Activated naive CD4-positive, alpha-beta T cell treated with anti-CD3 and anti-CD28 coated beads for 36 hours (primary cell): ENCODE measurements at places on chromosomes 3 and 15. TPM values are rescaled to one million over a fixed set of nuclear protein-coding genes. Genes with fewer than 3 reads are reported as not detected.
A peak's percentile ranks its signal among the peaks of the same experiment; 100 is the strongest.

DNA sequence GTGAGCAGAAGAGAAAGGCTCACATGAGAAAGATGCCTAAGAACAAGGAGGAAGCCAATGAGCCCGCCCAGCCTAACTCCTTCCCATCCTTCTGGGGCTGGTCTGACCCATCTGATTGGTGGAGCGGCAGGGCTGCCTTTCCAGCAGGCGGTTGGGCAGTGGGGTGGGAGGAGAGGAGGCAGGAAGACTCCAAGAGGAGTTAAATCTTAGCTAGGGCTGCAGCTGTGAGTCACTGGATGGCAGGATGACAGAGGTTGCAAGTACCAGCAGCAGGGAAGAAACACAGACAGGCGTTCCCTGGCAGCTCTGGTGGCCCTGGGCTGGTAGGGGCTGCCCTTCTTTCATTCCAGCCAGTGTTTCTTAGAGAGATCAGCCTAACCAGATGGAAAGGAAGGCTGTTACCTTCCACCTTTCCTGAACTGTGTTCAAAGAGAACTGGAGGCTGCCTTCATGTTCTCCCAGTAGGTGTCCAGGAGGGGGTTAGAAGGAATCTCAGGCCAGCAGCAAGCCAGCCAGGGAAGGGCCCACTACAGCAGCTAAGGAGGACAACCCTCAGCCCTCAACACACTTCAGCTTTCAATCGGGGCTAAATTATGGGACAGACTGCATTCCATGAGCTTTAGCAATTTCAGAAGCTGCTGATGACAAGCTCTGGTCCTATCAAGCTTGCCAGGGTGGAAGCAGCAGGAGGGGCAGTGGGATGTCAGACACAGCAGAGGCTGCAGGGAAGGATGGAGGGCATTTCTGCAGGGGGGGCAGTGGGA, 50.3 kb downstream of the CHSY1 start:
- peaks cover 83% of the 10 kb centered on the region for H3K4me1 ChIP-seq
- H3K27ac ChIP-seq, result no peak overlapping the region
- H3K36me3 ChIP-seq, result peaks cover 3% of the 10 kb centered on the region
- no peaks in the 10 kb centered on the region for H3K27me3 ChIP-seq

CNTN4 gene
- not detected for total RNA-seq

GRCh38 chr3:126110431-126111125, 26.7 kb upstream of the SLC41A3 start:
- H3K36me3 ChIP-seq, result no peaks in the 10 kb centered on the region
- no peak for DNase-seq
- no peaks in the 10 kb centered on the region for H3K27me3 ChIP-seq
- no peak overlapping the region for H3K4me3 ChIP-seq
- H3K4me1 ChIP-seq, result no peaks in the 10 kb centered on the region

KLF13 gene
- total RNA-seq, result 115 TPM

DNA sequence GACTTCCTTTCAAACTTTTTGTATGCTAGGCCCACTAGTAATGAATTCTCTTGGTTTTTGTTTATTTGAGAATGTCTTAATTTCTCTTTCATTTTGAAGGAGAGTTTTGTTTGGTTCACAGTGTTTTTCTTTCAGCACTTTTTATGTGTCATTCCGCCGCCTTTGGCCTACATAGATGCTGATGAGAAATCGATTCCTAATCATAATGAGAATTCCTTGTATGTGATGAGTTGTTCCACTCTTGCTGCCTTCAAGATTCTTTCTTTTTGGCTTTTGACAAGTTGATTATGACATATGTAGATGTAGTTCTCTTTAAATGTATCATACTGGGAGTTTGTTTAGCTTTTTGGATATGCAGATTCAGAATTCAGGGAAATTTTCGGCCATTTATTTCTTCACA, 35.5 kb downstream of the CERS3 start:
- no peak for DNase-seq
- H3K4me3 ChIP-seq, result no peak overlapping the region
- H3K27me3 ChIP-seq, result no peaks in the 10 kb centered on the region
- no peaks in the 10 kb centered on the region for H3K36me3 ChIP-seq
- H3K27ac ChIP-seq, result no peak overlapping the region
- no peaks in the 10 kb centered on the region for H3K4me1 ChIP-seq

- H3K27me3 ChIP-seq, result peaks cover 16% of the 10 kb centered on the region
- H3K4me3 ChIP-seq, result no peak overlapping the region
- peaks cover 3% of the 10 kb centered on the region for H3K4me1 ChIP-seq
- no peak for DNase-seq
- no peaks in the 10 kb centered on the region for H3K36me3 ChIP-seq
These were observed 37.8 kb downstream of the MINDY4B start for GRCh38 chr3:150867434-150867833.

GRCh38 chr15:66860844-66861243, 158.8 kb downstream of the SMAD6 start:
- H3K27ac ChIP-seq, result no peak overlapping the region
- H3K4me1 ChIP-seq, result no peaks in the 10 kb centered on the region
- DNase-seq, result no peak
- no peak overlapping the region for H3K4me3 ChIP-seq

UBAP1L gene
- total RNA-seq, result 1.6 TPM

GRCh38 chr3:18307529-18307928, 117.6 kb downstream of the SATB1 start:
- no peaks in the 10 kb centered on the region for H3K27me3 ChIP-seq
- no peaks in the 10 kb centered on the region for H3K36me3 ChIP-seq
- no peak overlapping the region for H3K27ac ChIP-seq
- peaks cover under 1% of the 10 kb centered on the region for H3K4me1 ChIP-seq
- no peak for DNase-seq

GRCh38 chr15:90184119-90184785, 16.9 kb upstream of the SEMA4B start:
- peak overlapping the region; percentile 60 for H3K4me3 ChIP-seq
- H3K36me3 ChIP-seq, result no peaks in the 10 kb centered on the region
- H3K27me3 ChIP-seq, result no peaks in the 10 kb centered on the region
- peak; percentile 21 for DNase-seq
- H3K4me1 ChIP-seq, result peaks cover 11% of the 10 kb centered on the region

DNA sequence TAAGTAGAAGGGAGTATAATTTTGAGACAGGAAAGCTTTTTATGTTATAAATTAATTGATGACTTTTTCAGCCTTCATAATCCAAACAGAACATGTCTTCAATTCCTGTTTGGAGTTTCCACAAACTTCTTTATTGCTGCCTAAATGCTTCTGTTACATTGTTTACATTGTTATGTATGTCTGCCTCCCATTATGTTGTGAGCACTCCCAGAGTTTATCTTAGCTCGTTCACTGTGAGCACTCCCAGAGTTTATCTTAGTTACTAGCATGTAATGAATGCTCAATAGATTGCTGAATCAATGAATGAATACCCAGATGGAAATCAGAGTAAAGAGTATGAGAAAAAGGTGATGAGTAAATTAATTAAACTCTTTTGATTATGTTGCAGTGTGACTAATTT, 1178.0 kb downstream of the ROBO1 start:
- no peaks in the 10 kb centered on the region for H3K27me3 ChIP-seq
- H3K36me3 ChIP-seq, result no peaks in the 10 kb centered on the region
- H3K4me1 ChIP-seq, result no peaks in the 10 kb centered on the region
- DNase-seq, result no peak
- H3K27ac ChIP-seq, result no peak overlapping the region

IGF1R gene
- total RNA-seq, result 26.6 TPM

- H3K27ac ChIP-seq, result no peak overlapping the region
- DNase-seq, result no peak
- no peak overlapping the region for H3K4me3 ChIP-seq
- H3K36me3 ChIP-seq, result no peaks in the 10 kb centered on the region
- no peaks in the 10 kb centered on the region for H3K4me1 ChIP-seq
These were observed 279.3 kb upstream of the RASGRP1 start for GRCh38 chr15:38843736-38844590.

CACNA2D3 gene
- total RNA-seq, result not detected

KLHL24 gene
- total RNA-seq, result 26.2 TPM

ACTL6A gene
- total RNA-seq, result 89.2 TPM

GSK3B gene
- total RNA-seq, result 25.9 TPM
